ENCODE measurements at places on chromosomes 7 and 10.

DNA sequence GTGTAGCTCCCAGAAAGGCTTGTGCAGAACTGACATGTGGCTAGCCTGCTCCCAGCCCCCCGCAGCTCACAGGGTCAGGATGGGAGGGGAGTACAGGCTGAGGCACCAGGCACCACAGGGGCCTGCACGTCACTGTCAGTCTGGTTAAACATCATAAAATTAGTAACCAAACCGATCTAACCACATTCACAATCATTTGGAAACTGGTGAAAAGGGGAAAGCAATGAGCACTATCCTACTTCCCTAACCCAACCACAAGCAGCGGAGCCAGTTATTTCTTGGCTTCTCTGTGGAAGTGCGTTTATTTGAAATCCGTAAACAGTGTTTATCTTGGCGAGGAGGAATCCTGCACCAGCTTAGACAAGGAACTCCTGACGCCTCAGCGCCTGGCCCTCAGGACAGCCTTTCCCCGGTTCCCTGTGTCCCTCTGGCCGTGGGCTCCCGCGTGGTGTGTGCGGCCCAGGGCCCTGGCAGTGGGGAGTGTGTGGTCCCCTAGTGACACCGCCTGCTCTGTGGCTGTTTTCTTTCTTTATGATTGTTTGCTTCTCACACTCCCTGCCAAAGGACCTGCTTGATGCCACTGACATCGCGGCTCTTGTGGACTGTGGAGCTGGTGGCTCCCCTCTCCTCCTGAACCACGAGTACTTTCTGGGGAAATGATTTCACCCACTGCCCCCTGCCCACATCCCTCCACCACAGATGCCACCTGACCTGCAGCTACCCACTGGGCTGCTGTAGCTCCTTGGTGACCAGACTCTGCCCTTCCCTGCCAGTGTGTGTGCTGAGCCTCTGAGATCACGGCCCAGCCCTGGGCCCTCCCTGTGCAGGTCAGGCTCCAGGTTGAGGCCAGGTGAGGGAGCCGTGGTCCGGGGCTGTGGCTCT lies 38.0 kb downstream of the INPP5A start:
- peak; percentile 73 for DNase-seq

DNA sequence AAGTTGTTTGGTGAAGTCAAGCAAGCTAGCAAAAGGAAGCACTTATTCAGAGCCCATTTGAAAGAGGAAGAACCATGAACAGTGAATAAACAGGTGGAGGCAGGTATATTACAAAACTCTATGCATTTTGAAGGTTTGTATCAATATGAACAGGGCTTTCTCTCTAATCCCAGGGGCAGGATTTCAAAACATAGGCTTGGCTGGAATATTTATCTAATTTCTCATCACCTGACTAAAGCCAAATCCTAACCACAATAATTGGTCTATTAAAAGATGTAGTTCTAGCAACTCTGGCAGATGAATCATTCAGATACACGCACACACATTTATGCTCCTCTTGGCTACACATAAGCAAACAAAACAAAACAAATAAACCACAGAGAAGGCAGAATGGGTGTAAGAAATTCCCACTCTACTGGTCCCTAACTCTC lies 554.4 kb downstream of the INHBA start:
- DNase-seq, result no peak

- DNase-seq, result no peak
Measured at GRCh38 chr10:96595741-96596140, 8.9 kb upstream of the TM9SF3 start.

- DNase-seq, result no peak
Measured at GRCh38 chr10:87920538-87920937, 57.1 kb downstream of the PTEN start.

GRCh38 chr10:130757821-130758489 lies 553.6 kb downstream of the TCERG1L start:
- DNase-seq, result no peak

- no peak for DNase-seq
Measured at GRCh38 chr7:39428221-39428620, 138.0 kb upstream of the YAE1 start.

- no peak for DNase-seq
Measured at GRCh38 chr10:109845308-109845707, 78.0 kb downstream of the XPNPEP1 start.

- DNase-seq, result no peak
Measured at GRCh38 chr7:128959296-128959695, 21.6 kb downstream of the IRF5 start.

DNA sequence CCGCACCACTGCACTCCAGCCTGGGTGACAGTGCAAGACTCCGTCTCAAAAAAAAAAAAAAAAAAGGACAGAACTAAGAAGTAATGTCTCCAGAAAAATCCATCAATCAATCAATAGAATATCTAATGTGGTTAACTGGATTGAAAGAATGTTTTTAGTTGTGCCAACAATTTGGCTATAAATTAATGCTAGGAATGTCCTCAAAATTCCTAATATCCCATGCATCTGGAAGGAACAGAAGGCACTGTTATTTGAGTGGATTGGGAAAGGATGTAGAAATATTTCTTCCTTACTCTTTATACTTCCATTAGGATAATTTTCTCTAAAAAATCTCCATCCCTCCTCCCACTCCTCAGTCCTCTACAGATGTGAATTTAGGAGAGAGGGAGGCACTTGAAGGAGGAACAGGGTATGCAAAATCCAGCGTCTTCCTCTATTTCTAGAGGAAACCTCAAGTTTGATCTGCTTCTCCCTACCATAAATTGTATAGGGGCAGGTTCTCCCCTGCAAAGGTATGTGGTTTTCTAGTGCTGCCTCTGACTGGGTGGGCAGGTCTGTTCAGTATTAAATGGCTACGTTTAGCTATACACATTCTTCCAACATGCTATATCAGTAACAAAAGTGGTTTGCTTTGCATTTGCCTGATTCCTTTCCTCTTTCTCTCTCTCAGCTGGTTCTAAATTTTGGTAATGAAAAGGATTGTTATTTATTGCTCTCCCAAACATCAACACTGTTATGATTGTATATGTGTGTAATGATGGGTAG lies 54.1 kb downstream of the RNLS start:
- no peak for DNase-seq

Measured in activated CD8-positive, alpha-beta memory T cell treated with anti-CD3 and anti-CD28 coated beads, Interleukin-2, amount 50 U/mL, for 48 hours (primary cell).